ENCODE measurements at places on chromosomes 16 and 17.

DNA sequence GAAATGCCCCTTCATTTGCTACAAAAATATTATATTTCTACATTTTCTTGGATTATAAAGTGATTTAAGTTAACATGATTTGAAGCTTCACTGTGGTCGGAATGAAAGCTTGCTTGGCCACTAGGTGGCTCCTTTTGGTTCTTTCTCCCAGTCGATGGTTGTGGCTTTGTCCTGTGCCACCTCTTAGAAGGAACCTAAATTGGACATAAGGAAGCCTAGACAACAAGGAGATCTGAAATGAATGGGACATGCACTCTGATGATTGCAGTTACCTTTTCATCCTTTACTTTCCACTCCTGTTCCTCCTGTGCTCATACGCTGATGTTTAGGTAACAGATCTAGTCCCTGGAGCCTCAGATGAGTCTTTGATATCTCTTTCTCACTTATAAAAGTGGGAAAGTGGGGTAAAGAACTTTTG lies 39.2 kb downstream of the FTO start:
- no peak for DNase-seq

- no peak for DNase-seq
These were observed 65.5 kb downstream of the DYNLRB2 start for GRCh38 chr16:80606221-80606766.

GRCh38 chr17:35588196-35588920 lies 1.2 kb downstream of the AP2B1 start:
- DNase-seq: no peak

DNA sequence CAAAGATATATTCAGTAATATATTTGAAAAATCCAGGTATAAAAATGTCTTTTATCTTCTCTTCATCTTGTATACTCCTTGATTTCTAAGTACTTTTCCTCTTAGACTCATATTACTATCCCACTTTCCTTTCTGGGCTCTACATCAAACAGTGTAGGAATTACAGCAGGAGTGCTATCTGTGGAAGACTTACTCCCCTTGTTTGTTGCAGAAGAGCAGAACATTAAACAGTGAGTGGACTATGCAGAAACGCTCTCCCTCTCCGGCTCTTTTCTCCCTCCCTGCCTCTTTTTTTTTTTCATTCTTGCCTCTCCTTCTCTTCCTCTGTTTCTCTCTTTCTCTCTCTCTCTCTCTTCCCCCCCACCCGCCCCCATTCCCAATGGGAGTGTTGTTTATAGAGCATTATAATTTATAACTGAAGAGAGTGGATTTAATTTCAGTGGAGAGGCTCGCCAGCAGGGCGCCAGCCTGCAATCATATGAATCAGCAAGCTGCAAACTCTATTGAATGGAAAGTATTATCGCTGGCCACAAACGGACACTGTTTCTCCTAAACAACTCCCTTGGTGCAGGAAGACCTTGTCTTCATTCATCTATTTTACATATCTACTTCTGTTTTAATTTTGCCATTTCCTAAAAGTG lies 242.3 kb upstream of the TBX2 start:
- no peak for DNase-seq

- no peak for DNase-seq
These were observed 1.2 kb downstream of the UBALD2 start for GRCh38 chr17:76266244-76266938.
